ENCODE measurements at places on chromosomes 5 and 9.

GRCh38 chr9:91663858-91664257 is 240.2 kb upstream of the NFIL3 start:
- no peak for DNase-seq

DNA sequence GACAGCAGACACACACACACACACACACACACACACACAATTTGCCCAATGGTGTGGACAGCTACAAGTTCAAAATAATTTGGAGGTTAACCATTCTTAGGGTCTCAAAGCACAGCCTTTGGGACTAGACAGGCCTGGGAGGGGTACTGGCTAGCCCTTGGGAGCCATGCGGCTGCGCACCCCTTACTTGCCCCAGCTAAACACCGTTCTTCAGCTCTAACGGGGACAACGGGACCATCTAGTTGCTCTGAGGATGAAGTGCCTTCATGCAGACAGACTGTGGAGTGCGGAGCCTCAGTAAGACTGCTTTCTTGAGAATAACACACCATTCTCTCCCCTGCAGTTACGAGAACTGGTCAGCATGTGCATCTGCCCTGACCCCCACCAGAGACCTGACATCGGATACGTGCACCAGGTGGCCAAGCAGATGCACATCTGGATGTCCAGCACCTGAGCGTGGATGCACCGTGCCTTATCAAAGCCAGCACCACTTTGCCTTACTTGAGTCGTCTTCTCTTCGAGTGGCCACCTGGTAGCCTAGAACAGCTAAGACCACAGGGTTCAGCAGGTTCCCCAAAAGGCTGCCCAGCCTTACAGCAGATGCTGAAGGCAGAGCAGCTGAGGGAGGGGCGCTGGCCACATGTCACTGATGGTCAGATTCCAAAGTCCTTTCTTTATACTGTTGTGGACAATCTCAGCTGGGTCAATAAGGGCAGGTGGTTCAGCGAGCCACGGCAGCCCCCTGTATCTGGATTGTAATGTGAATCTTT is 64.6 kb downstream of the PSMB7 start:
- DNase-seq = no peak

DNA sequence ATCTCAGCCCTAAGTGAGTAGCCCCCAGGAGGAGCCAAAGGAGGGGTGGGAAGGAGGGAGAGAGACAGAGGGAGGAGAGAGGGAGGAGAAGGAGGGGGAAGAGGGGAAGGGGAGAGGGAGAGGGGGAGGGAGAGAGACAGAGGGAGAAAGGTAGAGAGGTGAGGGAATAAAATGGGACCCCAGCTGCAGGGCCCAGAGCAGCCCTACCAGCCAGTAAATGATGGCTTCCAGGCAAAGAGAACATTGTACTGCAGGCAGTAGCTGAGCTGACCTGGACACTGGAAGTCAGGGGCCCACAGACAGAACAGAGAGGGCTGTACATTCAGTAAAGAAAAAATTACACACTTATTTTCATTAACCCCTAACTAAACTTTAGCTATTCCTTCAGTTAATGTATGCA is 57.8 kb upstream of the GNE start:
- no peak for DNase-seq

DNA sequence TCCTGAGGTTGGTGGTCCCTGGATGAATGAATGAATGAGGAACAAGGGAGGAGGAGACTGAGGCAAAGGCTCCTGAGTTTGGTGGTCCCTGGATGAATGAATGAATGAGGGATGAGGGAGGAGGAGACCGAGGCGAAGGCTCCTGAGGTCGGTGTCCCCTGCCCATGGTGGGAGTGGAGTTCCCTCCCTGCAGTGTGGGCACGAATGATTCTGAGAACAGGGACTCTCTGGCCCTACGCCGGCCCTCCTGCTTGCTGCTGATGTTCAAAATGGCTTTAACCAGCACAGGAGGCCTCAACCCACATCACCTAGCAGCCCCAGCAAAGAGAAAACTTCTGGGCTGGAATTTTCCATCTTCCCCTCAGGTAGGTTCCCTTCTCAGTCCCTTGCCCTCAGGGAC is 377.8 kb downstream of the IRX2 start:
- no peak for DNase-seq

GRCh38 chr9:71752352-71752751 is 16.0 kb downstream of the CEMIP2 start:
- DNase-seq = no peak

DNA sequence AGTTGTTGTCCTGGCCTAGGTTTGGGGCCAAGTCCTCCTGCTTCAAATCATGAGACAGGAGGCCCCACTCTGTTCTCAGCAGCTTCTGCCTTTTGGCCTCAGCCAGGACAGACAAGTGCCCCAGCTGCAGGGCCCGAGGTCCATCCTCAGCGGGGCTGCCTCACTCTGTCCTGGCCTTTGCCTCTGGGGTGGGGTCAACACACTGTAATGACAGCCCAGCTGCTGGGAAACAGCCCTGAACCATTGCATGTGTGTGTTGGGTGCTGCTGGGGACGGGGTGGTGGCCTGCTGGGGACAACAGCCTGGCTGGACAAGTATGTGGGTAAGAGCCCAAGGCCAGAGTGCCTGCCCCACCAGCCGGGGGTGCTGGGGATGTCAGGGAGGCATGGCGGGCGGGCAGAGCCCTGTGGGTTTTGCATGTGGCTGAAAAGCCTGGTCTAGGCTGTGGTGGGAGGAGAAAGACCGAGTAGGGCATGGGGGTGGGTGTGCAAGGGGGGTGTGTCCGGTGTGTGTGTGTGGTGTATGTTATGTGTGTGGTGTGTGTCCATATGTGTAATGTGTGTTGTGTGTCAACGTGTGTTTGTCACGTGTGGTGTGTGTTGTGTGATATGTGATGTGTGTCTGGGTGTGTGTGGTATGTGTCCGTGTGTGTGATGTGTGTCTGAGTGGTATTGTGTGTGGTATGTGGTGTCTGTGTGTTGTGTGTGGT is 71.7 kb downstream of the KCNT1 start:
- no peak for DNase-seq

DNA sequence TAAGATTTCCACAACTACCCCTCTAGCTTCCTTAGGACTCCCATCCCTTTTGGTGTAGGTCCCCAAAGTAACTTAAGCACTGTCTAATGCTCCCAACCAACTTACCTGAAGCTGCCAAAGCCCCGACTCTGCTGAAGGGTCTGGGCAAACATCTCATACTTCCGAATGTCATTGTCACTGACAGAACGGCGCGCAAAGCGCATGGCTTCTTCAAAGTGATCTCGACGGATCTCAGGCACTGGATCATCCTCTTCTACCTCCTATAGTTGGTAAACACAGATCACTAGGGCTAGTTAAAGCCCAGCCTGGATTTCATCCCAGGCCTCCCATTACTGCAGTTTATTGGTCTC is 15.2 kb downstream of the VCP start:
- DNase-seq = no peak

DNA sequence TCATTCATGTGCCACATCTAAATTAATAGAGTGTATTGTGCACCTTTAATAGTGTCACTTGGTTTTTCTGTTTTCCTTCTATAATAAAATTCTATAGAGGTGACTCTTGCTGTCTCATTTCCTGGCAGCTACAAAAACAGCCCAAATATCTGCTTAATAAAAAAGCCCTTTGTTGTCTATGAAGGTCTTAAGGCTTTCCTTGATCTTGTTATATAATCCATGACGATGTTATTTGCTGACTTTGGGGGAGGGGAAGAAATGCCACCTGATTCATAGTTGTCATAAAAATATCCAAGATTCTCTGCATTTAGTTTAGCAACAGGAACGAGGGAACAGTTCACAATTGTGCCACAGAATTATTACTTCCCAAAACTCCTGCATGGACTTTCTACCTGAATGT is 31.3 kb downstream of the CPEB4 start:
- DNase-seq = no peak

- DNase-seq = no peak
These were observed 41.6 kb upstream of the SLC36A2 start for GRCh38 chr5:151388960-151389359.

DNA sequence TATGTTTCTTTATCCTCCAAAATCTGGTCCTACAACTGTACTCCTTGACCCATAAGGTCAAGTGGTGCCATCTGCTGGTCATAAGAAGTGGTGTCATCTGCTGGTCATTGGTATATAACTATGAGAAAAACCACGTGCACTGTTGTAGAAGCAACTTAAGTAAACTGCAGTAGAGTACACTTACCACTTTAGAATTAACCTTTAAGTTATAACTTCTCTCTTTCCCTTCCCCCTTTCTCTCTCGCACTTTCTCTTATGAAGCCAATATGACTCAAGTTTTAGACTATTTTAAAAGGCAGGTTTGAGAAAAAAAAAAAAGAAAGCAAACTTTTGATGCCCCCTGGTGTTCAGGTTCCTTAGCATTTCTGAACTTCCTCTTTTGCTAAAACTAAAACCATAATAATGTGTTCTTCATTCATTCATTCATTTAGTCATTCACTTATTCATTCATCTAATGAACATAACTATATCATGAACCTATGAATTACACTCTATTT is 12.8 kb upstream of the MTAP start:
- DNase-seq = no peak

- no peak for DNase-seq
These were observed 158.9 kb upstream of the KLF9 start for GRCh38 chr9:70573308-70573707.

- DNase-seq = no peak
These were observed 225.5 kb upstream of the ZNF462 start for GRCh38 chr9:106637486-106637885.

GRCh38 chr5:140595538-140596300 is 31.1 kb downstream of the SLC35A4 start:
- DNase-seq = peak; percentile 48

DNA sequence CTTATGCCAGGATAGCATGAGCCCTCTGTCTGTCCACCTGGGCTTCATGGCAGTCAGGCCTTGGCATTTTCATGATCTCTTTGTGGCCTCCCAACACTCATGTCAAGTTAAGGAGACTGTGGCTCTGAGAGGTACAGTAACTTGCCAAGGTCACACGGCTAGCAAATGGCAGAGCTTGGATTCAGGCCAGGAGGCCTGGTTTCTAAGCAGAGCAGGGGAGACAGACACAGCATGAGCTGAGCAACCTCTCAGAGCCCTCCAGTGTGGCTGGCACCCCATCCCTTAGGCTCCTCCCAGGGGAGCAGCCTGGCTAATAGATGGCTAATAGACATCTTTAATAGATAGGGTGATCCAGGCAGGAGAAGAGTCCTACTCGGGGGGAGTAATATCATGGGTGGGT is 4.1 kb downstream of the SYNPO start:
- DNase-seq = peak; percentile 75

DNA sequence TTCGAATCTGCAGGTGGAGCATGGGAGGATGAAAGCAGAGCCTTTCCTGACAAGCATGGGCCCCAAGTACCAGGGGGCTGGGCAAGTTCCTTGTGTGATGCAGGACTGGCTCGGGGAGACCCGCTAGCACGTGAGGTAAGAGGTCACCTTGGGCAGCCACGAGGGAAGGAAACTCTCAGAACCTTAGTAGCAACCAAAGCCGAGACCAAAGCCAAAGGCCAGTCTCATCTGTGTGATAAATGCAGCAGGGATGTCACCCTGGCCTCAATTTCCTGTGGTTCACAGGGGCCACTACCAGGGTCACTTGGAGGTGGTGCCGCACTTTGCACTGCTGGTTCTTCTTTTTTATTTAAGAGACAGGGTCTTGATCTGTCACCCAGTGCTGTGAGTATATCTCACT is 39.5 kb downstream of the PRRT1B start:
- DNase-seq = no peak

GRCh38 chr9:127977884-127978647 is 2.7 kb downstream of the EEIG1 start:
- peak; percentile 57 for DNase-seq

- no peak for DNase-seq
These were observed 1282.7 kb upstream of the WWC1 start for GRCh38 chr5:167008705-167009104.

DNA sequence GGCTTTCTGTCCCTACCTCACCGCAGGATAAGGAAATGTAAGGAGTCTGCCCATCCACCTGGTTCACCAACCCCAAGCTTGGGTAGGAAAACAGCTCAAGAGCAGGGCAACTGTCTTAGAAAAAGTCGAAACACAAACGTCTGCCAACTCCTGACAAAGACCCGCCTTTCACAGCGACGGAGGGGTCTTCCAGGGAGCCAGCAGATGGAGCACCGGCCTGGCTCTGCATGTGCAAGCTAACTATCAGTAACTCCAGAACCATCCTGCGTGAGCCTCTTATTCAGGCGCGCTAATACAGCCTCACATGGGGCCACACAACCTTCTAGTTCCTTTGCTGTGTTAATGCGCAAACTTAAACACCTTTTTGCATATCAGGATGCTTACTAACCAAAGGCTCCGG is 26.9 kb downstream of the CAMSAP1 start:
- DNase-seq = no peak

DNA sequence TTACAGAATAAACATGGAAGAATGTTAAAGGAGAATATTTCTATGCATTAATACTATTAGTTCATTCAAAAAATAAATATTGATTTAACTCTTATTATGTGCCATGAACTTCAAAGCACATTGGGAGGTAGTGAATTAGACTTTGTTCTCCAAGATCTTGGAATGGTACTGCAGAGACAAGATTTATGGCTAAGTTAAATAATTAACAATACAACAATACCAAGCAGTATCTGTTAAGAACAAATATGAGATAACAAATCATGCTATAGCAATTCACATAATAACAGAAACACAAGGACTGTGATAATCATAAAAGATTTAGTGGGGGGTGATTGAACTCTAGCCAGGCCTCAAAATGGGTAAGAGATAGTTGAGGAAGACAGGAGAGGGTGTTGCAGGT is 11.6 kb downstream of the NMUR2 start:
- no peak for DNase-seq

GRCh38 chr5:168666356-168666755 is 87.2 kb upstream of the PANK3 start:
- no peak for DNase-seq

DNA sequence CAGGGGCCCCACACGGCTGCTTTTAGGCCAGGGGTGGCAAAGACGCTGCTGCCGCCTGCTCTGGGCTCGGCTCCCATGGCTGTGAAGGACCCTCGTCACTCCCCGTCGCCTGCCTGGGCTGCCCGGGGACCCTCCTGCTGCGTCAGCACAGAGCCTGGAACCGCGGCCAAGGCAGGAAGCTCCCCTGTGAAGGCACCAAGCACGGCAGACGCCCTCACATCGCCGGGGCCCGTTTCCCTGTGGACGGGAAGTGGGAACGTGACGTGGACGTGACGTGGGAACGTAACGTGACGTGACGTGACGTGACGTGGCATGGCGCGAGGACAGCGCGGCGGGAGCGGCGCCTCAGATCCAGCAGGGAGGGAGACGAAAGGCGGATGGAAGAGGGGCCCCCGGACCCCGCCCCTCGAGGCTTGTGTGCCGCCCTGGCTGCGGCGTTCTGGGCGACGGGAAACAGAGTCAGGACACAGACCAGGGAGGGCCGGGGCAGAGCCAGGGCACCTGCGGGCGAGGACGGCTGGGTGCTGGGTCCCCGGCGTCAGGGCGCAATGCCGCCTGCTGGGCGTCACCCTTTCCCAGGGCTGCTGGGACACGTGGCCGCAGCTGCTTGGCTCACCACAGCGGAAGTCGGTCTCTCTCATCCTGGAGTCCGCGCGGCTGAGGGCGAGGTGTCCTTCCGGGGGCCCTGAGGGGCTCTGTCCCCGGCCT is 53.1 kb downstream of the MRPL36 start:
- no peak for DNase-seq

DNA sequence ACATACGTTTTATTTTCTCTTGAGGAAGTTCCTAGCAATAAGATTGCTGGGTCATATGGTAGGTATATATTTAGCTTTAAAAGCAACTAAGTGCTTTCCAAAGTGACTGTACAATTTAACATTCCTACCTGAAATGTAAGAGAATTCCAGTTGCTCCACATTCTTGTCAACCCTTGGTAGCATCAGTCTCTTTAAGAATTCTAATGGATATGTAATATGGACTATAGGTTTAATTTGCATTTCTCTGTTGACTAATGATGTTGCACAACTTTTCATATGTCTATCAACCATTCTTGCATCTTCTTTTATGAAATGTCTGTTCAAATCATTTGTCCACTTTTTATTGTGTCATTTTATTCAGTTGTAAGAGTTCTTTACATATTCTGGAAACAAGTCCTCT is 6.7 kb upstream of the RASEF start:
- no peak for DNase-seq
